ENCODE measurements at places on chromosomes 11 and 22.

DNA sequence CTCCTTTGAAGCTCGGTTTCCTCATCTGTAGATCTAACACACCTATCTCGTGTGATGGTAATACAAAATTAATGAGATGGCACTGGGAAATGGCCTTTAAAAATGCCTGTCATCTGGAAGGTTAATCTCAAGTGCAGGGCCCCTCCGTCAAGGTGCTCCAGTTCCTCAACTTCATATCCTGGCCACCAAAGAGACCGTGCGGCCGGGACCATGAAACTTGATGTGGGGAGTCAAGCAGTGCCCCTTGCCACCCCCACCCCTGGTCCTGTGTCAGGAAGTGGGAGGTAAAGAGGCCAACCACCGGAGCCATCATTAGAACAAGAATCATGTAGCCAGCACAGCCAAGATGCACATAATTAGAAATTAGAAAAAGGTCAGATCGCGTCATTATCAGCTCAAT is 108.2 kb downstream of the FEZ1 start:
- DNase-seq, result no peak

- no peak for DNase-seq
These were observed 420.7 kb downstream of the MN1 start for GRCh38 chr22:27380855-27381254.

DNA sequence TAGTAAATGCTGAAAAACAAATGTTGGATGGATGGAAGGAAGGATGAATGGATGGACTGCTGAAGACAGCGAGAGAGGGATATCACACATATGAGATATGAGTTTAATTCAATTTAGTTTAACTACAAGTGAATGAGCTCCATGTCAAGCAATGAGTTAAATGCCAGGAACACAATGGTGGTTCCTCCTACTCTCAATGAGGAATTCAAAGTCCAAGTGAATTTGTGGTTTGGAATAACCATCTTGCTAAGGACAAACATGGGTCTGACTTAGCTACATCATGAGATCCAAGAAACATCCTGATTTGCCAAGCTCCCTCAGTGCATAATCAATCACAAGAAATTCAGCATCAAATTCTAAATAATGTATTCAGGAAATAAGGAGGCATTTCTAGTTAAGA is 26.1 kb upstream of the PPP2R1B start:
- no peak for DNase-seq

DNA sequence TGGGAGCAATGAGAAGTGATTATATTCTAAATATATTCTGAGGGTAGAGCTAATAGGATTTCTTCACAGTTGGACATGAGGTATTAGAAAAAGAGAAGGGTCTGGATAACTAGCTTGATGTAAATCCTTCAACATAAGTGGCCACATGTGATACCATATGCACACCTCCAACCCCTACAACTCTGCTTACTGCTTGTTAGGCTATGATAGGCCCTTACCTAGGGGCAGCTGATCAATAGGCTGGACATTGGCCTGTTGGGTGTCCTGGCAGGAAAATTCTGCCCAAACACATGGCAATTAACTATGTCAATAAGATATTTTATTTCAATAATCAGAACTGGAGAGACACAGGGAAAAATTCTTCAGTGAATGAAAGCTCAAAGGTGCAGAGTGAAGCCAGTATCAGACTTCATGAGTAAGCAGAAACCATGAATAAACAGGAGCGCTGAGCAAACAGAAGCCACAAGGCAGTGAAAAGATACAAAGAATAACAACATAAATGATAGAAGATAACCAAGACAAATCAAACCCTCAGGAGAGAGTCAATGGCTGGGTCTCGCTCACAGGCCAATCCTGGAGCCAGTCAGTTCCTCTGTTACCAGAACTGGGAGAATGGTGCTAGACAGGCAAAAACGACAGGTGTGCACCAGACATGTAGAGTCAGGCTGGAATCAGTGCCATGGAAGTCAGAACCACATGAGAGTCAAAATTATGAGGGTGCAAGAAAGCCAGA is 46.3 kb upstream of the PSMA1 start:
- no peak for DNase-seq

DNA sequence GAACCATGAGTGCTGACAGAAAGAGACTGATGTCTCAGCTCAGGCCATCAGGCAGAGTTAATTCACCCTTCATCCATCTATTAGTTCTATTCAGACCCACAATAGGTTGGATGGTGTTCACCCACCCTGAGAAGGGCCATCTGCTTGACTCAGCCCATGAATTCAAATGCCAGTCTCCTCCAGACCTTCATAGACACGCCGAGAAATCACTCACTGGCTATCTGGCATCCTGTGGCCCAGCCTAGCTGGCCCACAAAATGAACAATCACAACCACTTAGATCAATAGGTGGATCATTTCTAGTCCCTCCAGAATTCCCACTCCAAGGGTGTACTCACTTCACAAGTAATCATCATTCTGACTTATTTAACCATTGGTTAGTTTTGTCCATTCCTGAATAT is 58.2 kb downstream of the MYEOV start:
- no peak for DNase-seq

- no peak for DNase-seq
These were observed 9.3 kb downstream of the HINFP start for GRCh38 chr11:119130662-119131061.

GRCh38 chr22:31871480-31871879 is 72.9 kb upstream of the YWHAH start:
- no peak for DNase-seq

DNA sequence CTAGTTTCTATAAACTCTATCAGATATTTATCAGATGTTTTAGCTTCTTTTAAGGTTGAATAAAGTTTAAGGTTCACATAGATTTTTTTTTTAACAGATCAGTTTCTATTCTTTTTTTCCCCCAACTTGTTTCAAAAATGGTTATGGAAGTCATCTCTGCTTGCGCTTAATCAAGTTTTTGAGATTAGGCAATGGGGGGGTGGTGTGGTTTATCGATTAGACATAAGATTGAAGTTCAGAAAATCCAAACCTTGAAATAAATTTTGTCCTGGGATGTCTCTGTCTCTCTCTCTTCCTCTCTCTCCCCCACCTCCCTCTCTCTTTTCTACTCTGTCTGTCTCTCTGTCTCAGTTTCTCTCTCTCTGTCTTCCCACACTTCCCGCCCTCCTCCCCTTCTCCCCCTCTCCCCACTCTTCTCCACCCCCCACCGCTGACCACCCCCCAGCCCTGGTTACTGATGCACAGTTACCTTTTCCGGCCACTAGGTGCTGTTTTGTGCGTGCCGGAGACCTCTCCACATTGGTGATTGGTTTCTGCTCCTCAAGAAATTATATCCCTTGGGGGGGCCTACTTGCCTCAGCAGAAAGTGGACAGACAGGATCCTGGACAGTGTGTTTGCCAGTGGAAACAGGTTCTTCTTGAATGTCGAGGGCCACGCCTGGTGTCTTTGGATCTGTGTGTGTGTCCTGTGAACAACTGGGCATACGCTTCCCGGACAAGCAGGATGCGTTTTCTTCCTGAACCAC is 29.7 kb upstream of the ANO1 start:
- no peak for DNase-seq

GRCh38 chr22:20244691-20245576 is 23.2 kb downstream of the RTN4R start:
- DNase-seq, result peak; percentile 59

- DNase-seq, result no peak
These were observed 6.9 kb upstream of the PRAME start for GRCh38 chr22:22565981-22566380.

DNA sequence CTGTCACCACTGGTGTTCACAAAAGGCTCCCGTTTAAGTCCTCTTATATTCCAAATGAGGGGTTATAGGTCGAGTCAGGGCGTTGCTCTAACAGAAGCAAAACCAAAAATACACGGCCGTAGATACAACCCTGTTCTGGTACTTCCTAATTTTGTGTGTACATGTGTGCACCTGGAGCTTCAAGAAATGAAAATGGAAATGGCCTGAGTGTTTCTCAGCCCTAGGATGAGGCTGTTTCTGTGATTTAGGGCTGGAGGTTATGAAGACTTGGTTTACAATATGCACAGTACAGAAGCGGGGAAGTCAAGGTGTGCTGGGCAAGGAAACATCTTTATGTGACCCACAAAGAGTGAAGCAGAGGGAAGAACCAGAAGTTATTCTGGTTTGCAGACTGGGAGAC is 110.4 kb upstream of the OR4B1 start:
- DNase-seq, result no peak

DNA sequence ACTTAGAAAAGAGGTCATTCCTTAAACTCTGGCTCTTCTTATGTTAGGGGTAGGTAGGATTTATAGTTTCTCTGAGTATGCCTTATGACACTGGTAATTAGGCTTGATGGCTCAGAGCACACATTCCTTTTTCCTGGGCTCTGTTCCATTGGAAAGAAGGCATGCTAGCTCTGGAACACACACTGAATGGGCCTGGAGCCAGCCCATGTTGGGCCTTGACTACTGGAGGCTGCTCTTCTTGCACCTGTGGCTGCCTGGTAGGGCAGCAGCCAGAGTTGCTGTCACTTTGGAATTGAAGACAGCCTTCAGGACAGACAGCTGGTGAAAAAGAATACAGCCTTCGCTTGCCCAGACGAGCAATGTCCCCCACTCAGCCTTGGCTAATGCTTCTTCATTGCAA is 18.2 kb downstream of the MCAM start:
- no peak for DNase-seq

- no peak for DNase-seq
These were observed 25.7 kb upstream of the SEPTIN5 start for GRCh38 chr22:19688301-19689290.

GRCh38 chr22:37551981-37552380 is 8.3 kb upstream of the CDC42EP1 start:
- DNase-seq, result no peak

- no peak for DNase-seq
These were observed at the start of gene HORMAD2 for GRCh38 chr22:30079952-30080533. Gene HORMAD2 (plus strand): TSS chr22:30080464. CDS start chr22:30093953, 13,489 bp downstream.

GRCh38 chr22:49829044-49829853 is 1.6 kb upstream of the BRD1 start:
- DNase-seq, result no peak

GRCh38 chr11:76201672-76202412 is 4.5 kb downstream of the WNT11 start:
- no peak for DNase-seq

DNA sequence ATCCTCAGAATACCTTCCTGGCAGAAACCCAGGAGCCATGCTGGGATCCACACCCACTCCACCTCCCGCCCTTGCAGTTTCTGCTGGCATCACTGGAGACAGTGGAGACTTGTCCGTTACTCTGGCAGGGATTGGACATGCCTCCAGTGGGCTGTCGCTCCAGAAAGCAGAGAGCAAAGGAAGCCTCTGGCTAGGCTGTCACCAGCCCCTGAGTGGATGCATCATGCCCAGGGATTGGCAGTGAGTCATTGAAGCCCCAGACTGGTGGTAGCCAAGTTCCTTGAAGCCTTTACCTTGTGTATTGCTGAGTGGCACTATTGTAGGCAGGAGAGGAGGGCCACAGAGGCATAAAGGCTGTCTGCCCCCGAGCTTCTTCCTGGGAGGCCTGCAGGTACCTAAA is 34.8 kb upstream of the E2F8 start:
- DNase-seq, result no peak

DNA sequence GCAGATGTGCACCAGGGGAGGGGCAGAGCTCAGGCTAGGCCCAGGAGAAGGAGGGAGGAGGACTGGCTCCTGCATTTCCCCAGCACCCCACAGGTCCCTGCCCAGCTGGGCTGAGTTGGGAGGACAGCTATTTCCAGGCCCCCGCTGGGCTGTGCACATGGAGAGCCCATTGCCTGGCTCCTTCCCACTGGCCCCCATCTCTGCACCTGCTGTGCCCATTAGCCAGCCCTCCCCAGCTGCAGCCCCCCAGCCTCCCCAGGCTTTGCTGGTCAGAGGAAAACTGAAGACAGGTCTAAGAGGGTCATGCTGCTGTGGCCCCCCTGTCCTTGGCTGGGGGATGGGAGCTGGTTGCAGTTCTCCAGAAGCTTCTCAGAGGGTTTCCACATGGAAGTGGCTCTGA is 81.8 kb upstream of the SHANK2 start:
- DNase-seq, result no peak

- no peak for DNase-seq
These were observed 4.1 kb upstream of the MAPK11 start for GRCh38 chr22:50274311-50274710.

GRCh38 chr11:11977206-11977938 is 31.1 kb downstream of the DKK3 start:
- DNase-seq, result no peak

- DNase-seq, result no peak
These were observed 24.8 kb upstream of the ADORA2A start for GRCh38 chr22:24402460-24403192.

DNA sequence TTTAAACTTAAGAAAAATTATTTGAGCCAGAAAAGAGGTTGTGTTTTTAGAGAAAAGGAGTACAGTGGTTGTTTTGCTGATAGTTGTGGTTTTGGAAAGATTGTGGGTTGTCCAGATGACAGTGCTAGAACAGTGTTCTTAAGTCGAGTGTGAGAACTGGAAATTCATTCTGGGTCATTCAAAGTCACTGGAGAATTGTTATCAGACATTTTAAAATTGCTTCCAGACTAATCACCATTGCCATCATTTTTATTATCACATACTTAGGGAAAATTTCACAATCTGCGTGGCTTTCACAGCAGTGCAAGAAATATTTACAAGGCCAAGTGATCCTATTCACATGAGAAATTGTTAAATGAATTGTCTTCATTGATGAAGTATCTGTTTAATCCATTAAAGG is 242.2 kb upstream of the DDI1 start:
- DNase-seq, result no peak

DNA sequence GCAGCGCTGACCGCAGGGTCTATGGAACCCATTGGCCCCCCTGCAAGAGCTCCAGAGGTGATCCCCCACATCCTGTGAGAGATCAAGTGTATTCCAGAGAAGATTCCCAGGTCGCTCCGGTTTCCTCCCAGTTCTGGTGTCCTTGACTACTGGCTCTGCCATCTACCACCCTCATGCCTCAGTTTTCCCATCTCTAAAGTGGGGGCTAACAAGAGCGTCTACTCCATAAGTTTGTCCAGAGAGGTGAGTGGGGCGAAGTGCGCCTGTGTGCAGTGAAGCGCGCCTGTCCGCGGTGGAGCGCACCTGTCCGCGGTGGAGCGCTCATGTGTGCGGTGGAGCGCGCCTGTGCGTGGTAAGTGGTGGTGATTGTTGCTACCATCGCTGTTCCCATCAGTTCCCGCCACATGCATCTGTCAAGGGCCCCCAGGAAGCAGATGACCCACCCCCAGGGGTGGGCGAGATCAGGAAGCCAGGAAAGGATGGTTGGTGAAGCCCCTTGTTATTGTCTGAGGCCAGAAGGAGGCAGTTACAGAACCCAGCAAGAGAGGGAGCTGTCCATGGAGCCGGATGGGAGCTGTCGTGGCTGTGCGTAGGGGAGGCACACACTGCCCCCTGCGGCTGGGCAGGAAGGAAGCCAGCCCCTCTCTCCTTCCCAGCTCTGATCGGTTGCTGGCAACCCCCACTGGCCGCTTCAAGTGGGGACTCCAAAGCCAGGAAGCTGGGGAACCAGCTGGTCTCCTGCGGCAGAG is 73.2 kb upstream of the FGF3 start:
- no peak for DNase-seq

GRCh38 chr11:47553406-47553743 is 443 bp upstream of the CELF1 start:
- DNase-seq, result no peak

- DNase-seq, result no peak
These were observed 539.3 kb downstream of the SOX6 start for GRCh38 chr11:15817001-15817400.
